Activated T-helper 1 cell treated with anti-CD3 and anti-CD28 coated beads, Interleukin-2, amount 50 U/mL, for 16 hours (primary cell): ENCODE measurements at places on chromosomes 3 and 15.

DNA sequence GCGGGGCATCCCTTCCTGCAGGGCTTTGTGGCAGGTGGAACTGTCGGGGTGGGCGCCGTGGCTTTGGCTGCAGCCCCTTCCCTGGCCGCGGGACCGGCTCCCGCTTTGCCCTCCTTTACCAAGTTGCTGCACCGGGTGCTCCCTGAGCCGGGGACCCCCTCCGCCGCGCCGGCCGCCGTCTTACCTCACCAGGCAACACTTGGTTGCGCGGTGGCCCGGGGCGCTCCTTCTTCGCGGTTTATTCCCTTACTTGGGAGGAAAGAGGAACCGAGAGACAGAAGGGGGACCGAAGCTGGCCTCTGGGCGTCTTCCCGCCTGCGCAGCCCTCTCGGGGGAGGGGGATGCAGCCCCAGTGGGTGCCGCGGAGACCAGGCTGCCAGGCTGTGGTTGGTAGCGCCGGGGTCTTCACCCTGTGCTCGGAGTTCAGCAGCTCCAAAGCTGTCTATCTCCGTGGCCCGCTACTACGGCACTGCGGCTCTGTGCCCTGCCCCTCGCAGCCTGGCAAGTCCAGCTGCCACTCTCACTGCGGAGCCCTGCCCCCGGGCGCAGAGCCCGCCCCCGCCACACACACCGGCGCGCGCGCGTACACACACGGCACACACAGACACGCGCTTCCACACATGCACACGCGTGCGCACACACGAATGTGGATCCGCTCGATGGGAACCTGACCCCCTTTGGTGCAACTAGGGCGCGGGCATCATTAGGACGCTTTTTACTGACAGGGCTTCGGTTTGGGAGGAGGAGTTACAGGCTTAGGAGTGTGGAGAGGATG lies at the start of gene DGKG:
Gene DGKG, minus strand, starts transcription at position 473 of the 775 bp plus-strand sequence. CDS start 41,775 bp downstream, outside the sequence.
- no peak for DNase-seq

- DNase-seq, result no peak
Observed at GRCh38 chr15:29904757-29905417, 82.6 kb upstream of the TJP1 start.

DNA sequence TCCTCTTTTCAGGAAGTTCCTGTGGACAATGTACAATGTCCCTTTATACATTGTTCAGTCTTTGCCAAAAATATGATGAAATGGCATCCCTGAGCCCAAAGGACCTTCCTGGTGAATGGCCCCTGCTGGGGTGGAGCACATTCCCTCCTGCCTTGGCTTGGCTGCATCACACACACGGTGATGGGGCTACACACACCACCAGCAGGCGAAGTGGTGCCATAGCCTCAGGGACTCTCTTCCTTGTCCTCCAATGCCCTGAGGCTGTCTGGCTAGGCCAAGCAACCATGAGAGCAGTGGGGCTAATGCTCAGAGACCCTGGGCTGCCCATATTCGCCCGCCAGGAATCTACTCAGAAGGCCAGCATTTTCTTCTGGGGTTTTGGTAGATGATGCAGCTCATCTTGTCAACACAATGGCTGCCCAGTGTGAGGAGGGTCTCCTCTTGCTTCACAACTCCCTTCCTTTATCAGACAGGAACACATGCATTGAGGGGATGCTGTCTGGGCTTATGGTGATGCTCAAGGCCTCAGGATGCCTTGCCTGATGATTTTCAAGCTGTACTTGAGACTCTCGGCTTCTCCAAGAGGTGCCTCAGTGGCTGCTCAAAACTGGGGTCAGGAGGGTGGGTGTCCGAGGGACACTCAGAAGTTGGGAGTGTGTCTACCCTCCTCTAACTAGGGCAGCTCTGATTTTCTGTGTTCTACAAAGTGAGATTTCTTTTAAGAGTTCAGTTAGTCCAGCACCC lies 40.9 kb upstream of the EPHB1 start:
- no peak for DNase-seq

DNA sequence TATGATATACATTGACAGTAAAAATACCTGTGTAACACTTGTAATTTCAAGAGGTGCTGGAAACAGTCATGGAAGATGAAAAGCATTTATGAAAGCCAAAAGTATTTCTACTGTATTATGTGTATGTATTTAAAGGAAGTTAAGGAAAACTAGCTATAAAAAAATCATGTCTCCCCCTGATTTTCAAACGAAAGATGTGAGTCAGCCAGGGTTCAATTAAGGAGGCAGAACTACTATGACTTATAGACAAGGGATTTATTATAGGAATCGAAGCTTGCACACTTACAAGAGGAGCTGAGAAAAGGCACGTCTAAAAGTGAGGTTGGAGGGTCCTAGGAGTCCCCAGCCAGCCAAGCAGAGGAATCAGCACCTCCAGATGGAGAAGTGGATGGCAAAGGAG lies 119.4 kb downstream of the SUCLG2 start:
- no peak for DNase-seq

DNA sequence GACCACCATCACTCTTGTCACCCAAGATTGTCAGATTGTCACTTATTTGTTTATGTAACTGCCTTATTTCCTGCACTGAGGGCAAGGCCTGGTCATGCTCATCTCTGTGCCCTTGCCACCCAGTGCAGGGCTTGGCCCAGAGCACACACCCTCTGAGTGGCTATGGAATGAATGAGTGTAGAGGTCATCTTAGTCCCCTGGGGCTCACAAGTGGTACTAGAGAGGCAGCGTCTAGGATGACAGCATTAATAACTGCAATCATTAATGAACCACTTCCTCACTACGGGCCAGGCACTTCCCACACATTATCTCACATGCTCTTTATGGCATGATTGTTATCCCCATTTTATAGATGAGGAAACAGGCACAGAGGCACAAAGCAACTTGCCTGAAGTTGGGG lies 117.0 kb downstream of the SMAD6 start:
- DNase-seq, result no peak

DNA sequence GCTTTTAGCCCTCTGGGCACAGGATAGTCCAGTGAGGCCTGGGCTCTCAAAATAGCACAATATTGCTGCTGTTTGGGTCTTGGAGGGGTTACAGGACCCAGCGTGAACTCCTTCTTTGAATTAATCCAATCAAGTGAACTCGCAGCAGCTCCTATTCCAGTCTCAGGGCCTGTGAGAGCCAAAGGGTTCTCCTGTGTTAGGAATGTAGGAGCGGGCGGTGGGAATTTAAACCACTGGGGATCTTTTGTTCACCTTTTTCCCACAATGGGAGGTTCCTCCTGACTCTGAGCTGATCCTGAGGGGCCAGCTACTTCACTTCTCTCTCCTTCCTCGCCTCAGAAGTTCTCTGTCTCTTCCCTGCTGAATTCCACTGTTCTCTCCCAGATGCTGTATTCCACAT lies 504.0 kb downstream of the UNC13C start:
- no peak for DNase-seq

DNA sequence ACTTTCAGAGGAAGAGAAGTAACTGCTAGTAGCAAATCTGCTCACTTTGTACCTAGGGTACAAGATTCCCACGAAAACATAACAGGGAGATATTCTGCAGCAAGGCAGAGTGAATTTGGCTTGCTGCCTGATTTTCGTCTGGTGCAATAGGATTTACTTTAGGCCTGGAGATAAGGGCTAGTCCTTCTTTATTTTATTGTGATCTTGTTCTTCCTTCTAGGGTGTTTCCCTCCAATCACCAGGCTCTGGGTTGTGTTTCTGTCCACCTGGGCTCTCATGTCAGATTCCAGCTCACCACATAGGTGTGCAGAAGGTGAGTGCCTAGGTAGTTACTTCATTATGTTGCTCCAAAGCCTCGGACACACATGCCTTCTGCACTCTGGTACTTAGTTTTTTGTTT lies 211.8 kb upstream of the RGMA start:
- no peak for DNase-seq

DNA sequence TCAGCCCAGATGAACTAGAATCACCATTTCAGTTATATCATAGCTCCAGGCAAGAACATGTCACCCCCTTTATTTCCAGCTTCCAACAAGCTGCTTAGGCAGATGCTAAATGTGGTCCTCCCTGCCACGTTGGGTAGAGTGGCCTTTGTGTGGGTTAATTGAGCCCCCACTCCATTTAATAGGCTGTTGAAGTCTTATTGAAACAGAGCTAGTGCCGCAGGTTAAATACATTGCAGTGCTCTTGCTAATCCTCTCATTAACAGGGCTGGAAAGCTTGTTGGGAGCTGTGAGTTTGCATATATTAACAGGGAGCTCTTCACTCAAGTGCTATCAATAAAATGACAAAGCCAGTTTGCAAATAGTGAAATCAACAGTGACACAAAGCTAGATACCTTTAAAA lies 248.4 kb upstream of the CMC1 start:
- DNase-seq, result no peak

DNA sequence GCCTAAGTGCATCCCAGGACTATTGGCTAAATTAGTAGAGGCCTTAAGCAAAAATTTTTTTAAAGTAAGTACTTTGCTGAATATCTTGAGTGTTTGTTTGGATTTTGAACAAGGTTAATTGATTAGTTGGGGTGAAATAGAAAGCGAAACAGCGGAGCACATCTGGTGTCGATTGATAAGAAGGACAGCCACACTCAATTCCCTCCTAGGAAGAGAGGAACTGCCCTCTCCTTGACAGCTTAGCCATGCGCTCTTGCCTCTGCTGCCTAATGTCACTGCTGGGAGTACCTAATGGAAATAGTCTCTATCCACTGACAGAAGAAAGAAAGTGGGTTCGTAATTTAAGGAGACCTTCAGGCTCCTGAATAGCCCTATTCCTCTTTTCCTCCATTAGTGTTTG lies 943.6 kb downstream of the DIPK2A start:
- no peak for DNase-seq

- DNase-seq, result no peak
Observed at GRCh38 chr3:107928084-107928445, 162.8 kb downstream of the CD47 start.

DNA sequence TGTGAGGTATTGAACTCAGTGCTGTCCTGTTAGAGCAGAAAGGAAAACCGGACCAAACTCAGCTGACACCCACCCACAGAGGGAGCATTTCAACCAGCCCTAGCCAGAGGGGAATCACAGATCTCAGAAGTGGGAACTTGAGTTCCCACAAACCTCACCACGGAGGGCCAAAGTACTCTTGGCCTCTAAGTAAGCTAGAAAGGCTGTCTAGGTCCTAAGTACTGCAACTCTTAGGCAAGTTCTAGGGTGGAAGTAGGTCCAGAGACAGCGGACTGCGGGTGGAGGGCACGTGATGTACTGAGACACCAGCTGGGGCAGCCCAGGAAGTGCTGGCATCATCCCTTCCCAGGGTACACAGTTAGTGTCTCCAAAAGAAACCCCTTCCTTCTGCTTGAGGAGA lies 34.1 kb downstream of the EOMES start:
- no peak for DNase-seq

GRCh38 chr3:97827741-97828471 lies 6.1 kb downstream of the CRYBG3 start:
- DNase-seq, result no peak

DNA sequence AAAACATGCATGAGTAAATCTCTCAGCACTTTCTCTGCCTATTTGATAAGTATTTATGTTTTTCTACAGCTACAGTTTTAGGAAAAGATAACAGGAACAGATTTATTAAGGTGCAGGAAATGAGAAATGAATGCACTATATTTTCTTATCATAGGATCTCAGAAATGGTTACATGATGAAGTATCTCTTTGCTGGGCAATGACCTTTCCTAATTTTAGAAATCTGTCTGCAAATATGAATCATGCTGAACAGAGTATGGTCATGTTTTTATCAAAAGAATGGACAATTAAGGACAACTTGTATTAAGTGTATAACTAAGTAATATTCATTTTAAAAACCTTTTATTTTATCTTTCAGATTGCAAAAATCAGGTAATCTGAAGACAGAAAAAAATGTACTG lies 53.8 kb upstream of the SPPL2A start:
- no peak for DNase-seq

- DNase-seq, result no peak
Observed at GRCh38 chr3:54988838-54989630, 61.2 kb upstream of the LRTM1 start.
